ENCODE measurements at places on chromosomes 1 and 21.

GRCh38 chr1:224683936-224684335 lies 67.8 kb downstream of the CNIH3 start:
- no peak for DNase-seq

GRCh38 chr1:147478521-147478920 lies 62.8 kb upstream of the BCL9 start:
- DNase-seq, result no peak

- no peak for DNase-seq
Measured at GRCh38 chr1:2623571-2624337, 9.1 kb downstream of the MMEL1 start.

DNA sequence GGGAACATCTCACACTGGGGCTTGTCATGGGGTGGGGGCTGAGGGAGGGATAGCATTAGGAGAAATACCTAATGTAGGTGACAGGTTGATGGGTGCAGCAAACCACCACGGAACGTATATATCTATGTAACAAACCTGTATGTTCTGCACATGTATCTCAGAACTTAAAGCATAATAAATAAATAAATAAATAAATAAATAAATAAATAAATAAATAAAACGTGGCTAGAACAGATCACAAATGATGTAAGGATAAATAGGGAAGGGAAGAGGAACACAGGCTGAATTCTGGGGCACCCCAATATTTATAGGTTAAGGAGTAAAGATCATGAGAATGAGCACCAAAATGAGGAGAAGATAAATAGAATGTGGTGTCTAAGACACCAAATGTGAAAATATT lies 592.2 kb downstream of the AMY1C start:
- DNase-seq, result no peak

GRCh38 chr1:217039926-217040325 lies 316.7 kb upstream of the ESRRG start:
- DNase-seq, result no peak

GRCh38 chr1:202362212-202362611 lies 13.7 kb downstream of the PPP1R12B start:
- no peak for DNase-seq

GRCh38 chr1:15851210-15852035 lies 3.9 kb downstream of the SPEN start:
- no peak for DNase-seq

DNA sequence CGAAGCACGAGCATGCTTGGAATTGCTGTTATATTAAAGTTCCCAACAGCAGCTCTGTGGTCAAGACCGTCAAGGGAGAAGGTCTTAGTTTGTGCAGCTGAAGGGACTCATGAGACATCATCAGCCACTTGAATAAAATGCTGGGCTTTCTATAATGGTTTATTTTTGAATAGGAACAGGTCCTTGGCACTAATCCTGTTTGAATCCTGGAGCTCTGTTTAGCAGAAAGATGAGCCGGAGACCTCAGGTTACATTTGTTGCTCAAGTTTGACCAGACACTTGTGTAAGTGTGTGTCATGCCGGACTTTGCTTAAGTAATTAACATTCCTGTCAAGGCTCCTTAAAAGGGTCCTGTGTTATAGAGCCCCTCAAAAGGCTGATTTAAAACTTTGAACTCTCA lies 186.5 kb downstream of the ROR1 start:
- no peak for DNase-seq

- no peak for DNase-seq
Measured at GRCh38 chr1:239682960-239683359, 296.6 kb downstream of the CHRM3 start.

DNA sequence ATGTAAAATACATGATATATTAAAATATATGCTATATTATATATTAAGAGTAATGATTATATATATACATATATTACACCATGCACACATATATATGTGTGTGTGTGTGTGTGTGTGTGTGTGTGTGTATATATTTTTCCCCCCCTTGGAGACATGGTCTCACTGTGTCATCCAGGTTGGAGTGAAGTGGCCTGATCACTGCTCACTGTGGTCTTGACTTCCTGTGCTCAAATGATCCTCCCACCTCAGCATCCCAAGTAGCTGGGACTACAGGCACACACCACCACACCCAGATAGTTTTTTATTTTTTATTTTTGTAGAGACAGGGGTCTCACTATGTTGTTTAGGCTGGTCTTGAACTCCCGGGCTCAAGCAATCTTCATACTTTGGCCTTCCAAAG lies 54.4 kb upstream of the RBM34 start:
- no peak for DNase-seq

DNA sequence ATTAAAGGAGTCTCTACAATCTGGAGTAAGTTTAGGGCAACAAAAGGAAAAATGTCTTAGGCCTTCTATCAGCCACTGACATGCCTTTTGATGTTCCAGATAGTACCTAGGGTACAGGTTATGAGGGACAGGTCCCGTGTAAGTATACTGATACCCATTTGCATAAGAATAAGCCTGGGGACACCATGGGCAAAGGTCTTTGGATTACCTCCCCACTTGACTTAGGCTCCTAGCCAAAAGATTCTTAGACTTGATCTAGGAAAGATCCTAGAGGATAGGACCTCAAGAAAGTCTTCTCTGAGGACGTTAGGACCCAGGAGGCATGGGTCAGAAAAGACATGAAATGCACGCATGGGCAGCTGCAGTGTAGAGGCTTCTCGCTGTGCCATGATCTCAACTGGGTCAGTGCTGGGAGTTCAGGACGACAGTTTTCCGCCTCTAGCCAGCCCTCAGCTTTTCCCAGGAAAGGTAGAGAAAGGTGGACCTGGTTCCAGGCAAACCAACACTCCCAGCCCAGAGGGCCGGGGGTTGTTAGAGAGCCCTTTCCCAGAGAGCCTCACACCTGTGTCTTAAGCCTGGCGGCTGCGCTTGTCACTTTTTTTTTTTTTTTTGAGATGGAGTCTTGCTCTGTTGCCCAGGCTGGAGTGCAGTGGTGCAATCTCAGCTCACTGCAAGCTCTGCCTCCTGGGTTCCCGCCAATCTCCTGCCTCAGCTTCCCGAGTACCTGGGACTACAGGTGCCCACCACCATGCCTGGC lies 26.6 kb downstream of the MSTO1 start:
- no peak for DNase-seq

GRCh38 chr21:36846631-36847030 lies 119.8 kb downstream of the HLCS start:
- DNase-seq, result no peak

DNA sequence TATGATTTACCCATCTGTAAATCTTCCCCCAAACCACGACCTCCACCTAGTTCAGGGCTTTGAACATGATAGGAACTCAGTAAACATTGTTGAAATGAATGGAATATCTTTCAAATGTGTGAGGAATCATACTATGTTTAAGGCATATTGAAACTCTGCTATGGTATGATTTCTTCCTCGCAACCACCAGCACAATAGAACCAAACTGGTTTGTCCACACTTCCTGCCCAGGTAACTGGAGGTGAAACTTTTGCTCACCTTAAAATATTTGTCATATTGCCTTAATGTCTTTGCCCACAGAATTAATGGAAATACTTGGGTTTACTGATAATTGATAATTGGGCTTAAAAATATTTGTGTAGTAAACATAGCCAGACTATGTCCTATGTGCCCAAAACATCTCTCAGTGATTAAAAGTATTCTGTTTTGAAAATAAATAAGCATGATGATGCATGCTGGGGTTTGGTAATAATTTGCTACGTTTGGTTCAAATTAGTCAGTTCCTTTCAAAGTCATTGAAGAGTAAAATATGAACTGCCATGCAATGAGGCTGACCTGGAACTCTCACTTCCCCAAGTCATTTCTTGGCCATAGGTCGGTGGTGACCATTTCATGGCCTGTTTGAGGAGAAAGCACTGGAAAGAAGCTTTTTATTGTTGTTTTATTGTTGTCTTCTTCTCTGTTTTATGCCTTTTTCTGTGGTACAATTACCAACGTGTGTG lies 73.3 kb downstream of the TNFSF18 start:
- no peak for DNase-seq

DNA sequence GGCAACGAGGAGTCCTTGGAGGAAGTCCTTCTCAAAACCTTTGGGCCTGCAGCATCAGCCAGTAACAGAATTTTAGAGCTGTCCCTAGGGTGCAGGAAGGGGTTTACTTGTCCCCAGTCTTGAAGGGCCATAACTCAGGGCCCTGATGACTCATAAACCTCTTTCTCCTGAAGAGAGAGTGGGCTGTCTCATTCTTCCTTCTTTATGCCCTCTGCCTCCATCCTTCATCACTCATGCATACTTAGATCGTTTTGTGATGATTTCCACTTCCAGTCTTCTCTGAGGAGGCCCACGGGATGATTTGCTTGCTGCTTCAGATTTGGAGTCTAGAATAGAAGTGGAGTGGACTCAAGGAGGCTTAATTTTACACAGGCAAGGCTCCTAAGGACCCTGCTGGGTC lies 60.2 kb downstream of the NDUFS5 start:
- DNase-seq, result peak; percentile 48

DNA sequence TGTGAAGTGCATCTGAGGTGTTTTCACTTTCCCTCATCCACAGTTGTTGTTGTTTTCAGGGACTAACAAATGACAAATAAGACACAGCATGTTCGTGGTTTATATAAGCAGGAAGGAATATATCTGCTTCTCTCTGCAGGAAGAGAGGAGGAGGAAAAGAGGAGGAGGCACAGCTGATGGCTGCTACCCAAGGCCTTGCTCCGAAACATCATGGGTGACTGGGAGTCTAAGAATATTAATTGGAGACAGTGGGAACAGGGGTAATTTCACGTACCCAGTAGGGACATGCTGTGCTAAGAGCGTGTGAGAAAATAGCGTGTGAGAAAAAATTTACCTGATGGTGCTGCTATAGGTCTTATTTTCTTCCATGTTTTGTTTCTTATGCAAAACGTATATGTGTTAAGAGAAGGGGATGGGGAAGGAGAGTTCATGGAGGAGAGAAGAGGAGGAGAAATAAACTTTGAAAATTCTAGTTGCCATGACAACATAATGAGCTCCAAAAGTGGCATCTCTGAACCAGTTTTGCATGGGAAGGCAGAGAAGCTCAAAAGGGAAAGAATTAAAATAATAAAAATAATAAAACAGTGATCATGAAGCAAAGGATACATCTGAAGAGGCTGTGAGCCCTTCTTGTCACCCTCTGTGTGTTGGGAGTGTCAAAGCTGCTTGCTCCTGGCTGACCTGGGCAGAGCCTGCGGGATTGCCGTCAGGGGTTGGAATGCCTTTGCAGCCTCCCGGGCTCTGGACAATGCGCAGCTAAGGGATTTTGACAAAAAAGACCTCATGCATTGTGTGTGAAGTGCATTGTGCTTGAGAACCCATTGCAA lies 192.0 kb downstream of the CACNA1E start:
- DNase-seq, result no peak

- no peak for DNase-seq
Measured at GRCh38 chr1:212242288-212242984, 42.8 kb upstream of the PPP2R5A start.

DNA sequence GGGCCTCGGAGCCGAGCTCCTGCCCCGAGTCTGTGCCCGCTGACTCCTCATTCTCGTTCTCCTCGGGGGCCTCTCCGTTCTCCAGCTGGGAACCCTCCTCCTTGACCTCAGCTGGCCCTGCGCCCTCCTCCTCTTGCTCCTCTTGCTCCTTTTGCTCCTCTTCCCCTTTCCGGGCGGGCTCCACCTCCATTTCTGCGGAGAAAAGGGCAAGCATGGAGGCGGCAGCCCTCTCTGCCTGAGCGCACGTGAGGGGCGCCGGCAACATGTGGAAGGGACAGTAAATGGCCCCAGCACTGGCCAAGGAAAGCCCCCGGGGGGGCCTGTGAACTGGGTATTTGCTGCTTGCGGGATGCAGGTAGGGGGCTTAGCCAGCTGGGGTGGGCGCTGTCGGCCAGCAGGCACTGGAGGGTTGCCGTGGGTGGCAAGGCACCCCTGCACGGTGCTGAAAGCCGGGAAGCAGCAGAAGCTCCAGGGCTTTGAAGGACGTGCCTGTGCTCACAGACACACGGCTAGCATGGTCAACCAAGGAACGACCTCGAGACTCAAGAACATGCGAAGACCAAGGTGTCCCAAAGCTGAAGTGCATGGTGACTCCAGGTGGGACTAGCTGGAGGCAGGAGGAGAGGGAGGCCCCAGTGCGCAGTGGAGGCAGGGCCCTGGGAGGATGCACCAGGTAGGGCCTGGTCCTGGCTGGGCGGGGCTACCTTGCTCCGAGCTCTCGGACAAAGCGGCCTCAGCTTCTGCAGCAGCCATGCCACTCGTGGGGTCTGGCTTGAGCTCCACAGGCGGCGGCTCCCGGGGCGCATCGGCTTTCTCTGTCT lies 30.7 kb downstream of the ZBTB17 start:
- DNase-seq, result no peak

- DNase-seq, result peak; percentile 86
Measured at GRCh38 chr1:236168716-236169429, 26.5 kb downstream of the GPR137B start.

GRCh38 chr1:196733091-196733970 lies 41.3 kb upstream of the CFHR3 start:
- DNase-seq, result no peak

DNA sequence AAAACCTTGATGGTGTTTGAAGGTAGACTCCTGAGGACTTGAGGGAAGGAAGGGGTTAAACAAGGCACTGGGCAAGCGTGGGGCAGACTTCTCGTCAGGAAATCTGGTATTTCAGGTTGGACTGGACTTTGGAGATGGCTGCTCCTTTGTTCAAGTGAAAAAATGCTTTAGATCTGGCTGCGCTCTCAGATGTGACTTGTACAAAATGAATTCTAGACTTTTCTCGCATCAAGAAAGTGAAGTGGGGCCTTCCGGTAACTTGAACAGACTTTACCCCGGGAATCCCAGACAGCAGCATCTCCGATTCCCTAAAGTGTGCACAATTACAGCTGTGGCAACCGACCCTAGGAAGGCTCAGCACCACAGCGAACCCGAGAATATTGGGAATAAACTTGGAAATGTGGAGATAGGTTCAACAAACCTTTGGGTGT lies 44.3 kb upstream of the ERRFI1 start:
- no peak for DNase-seq

DNA sequence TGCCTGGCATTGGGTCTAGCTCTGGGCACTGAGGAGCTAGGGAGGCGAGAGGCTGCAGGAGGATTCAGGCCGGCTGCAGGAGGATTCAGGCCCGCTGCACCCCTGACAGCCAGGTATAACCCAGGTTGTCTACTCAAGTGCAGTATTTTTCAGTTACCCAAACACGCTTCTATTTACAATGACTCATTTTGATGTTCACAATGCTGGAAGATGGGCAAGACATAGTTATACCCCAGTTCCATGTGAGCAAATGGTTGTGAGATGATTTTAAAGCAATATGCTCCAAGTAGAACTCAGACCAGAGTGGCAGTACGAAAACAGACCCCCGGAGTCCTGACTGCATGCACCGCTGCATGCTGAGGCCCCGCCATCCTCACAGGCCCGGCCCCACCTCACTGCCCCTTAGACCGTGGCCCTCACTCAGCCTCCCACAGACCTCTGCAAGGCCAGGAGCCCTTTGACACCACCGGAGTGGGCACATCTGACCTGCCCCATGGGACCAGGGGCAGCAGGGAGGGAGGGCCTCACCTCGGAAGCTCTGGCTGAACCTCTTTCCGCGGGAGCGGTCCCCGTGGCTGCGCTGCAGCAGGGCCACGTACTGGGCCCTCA lies 553 bp downstream of the LEFTY1 start:
- DNase-seq, result no peak

All from ACHN (cell line).